ENCODE measurements at places on chromosomes 11 and 22. TPM values are rescaled to one million over a fixed set of nuclear protein-coding genes. Genes with fewer than 3 reads are reported as not detected.

DNA sequence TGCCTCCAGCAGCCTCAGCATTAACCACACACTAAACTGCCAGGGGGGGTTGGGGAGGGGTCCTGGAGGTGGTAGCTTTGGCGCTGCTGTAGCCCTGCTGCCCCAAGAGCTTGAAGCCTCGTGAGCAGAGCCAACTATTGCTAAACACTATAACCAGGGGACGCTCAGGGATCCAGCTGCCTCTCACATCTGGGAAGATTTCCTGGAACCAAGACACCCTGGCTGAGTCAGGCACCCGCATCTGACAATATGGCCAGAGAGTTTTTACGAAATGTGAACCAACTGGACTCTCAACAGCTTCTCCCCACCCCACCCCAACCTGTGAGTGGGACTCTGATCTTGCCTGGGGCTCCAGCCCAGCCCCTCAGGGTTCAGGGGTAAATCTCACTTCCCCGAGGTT is 14.3 kb downstream of the C1QTNF6 start:
- DNase-seq: no peak

GRCh38 chr22:25797498-25798290 is 55.7 kb downstream of the MYO18B start:
- DNase-seq: no peak

- DNase-seq: no peak
These were observed 115.6 kb downstream of the PTPRJ start for GRCh38 chr11:48095779-48096470.

GRCh38 chr11:132519241-132519815 is 1013.0 kb downstream of the OPCML start:
- no peak for DNase-seq

The MMP12 gene
- total RNA-seq: not detected
